Dorsolateral prefrontal cortex (tissue), 122 donors: ENCODE measurements at places on chromosomes 4 and X.

- DNase-seq, result no peak
Measured at GRCh38 chrX:46326161-46326560, 219.1 kb downstream of the ZNF674 start.

DNA sequence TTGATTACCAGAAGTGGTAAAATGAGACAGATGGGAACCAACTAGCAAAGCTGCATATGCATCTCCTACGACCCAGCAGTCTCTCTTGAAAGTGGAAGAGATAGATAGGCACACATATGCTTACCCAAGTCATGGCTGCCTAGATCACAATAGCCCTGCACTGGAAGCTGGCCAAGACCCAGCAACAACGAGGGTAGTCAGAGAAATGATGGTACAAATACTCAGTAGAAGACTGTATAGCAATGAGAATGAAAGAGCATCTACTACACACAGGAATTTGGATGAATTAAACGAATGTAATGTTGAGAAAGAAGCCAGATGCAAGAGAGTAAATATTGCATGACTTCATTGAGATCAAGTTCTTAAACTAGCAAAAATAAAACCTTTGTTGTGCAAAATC is 100.3 kb upstream of the FAT1 start:
- DNase-seq, result no peak

- DNase-seq, result no peak
Measured at GRCh38 chr4:76898949-76899645, 1.2 kb upstream of the SOWAHB start.

GRCh38 chr4:75880278-75880677 is 22.0 kb downstream of the PPEF2 start:
- no peak for DNase-seq

- no peak for DNase-seq
Measured at GRCh38 chr4:186592966-186593586, 37.7 kb upstream of the MTNR1A start.

- DNase-seq, result no peak
Measured at GRCh38 chrX:56798866-56799758, 70.1 kb downstream of the NBDY start.

GRCh38 chrX:14697451-14697850 is 168.1 kb downstream of the GLRA2 start:
- DNase-seq, result no peak

DNA sequence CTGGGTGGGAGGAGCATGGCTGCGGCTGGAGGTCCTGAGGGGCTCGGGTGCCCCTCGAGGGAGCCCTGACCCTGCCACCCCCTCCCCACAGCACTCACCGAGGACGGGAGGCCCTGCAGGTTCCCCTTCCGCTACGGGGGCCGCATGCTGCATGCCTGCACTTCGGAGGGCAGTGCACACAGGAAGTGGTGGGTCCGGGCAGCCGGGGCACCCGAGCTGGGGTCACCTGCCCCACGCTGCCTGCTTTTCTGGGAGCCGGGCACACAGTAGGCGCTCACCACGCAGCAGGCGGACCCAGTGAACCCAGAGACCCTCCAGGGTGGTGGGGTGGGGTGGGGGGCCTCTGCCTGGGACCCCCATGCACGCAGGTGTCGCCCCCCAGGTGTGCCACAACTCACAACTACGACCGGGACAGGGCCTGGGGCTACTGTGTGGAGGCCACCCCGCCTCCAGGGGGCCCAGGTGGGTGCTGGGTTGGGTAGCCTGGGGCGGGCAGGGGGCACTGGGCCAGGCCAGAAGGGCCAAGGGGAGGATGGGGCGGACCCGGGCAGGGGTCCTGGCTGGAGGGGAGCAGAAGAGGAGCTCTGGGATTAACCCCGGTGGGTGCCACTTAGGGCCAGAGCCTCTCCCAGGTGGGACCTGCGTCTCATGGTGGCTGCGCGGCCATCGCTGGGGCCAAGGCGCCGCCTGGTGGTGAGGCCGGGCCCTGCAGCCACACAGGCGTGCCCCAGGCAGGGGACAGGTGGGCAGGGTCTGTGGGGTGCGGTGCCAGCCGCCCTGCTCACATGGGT is 1.4 kb downstream of the HGFAC start:
- peak; percentile 36 for DNase-seq

DNA sequence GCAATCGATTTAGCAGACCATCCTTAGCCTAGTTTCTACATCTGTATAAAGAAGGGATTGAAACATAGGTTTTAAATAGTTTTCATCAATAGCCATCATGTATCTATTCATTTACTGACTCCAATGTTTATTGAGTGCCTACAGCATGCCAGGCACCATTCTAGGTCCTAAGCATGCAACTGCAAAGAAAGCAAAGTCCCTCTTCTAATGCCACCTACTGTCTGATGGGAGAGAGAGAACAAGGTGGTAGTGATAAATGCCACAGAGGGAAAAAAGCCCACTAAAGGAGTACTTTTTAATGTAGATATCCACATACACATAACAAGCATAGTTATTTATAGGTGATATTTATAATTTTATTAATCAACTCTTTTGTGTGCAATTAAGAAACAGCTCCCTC is 67.6 kb upstream of the PPARGC1A start:
- DNase-seq, result no peak

- DNase-seq, result no peak
Measured at GRCh38 chrX:14712096-14712495, 160.8 kb downstream of the FANCB start.

DNA sequence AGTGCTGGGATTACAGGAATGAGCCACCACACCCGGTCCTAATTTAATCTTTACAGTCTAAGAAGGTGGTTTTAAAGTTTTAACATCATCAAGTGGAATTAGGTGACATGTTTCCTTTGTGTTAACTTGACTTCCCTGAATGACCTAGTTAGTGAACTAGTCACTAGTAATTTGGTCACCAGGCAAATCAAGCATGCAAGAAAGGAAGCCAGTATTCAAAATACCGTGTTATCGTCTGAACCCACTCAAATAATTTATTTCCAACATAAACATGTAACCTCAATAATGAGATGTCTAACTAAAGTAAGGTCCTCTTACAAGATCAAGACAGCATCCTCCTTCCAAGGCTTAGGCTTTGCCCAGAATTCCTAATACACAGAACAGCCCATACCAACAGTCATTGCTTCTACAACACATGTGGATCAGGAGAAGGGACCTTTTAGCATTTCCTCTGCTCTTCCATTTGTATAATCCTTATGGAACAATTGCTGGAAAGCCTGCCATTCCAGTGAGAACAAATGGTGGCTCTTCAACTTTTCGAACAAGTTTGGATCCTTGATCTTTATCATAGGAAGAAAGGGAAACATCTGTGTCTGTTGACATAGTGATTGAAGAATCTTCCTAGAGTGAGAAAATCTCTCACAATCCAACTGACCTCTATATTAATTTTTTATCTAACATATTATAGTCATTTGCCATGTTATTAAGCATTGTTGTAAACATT is 97.2 kb downstream of the ANXA3 start:
- DNase-seq, result no peak

DNA sequence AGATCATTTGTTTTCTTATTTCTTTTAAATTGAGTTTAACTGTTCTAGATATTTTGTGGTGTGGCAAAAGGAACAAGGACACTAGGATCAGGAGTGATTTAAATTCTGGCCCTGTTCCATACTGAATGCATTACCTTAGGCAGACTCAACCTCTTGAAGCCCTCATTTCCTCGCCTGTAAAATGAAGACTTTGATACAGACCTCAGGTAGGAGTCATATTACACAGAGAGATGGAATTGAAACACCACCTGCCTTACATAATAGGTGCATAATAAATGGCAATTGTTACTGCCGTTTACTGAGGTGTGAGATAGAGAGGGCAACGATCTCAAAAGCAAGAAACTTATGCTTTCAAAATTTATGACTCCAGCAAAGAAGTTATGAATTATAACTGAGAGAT is 28.2 kb upstream of the RASSF6 start:
- no peak for DNase-seq

DNA sequence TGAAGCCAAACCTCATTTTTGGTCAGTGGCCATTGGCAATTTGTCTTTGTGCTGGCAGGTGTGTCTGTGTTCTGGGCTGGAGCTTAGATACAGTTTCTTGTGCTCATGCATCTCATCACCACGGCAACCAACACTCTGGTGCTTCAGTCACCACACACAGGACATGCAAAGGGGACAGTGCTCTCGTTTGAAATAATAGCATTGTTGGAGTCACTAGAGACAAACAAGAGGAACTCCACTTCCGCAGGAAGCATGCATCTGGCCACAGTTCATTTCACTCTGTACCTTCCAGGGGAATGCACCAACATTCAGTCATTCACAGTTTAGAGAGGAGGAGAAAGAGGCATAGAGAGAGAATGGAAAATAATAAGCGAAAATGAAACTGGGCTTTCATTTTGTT is 267.4 kb downstream of the ANK2 start:
- DNase-seq, result no peak

GRCh38 chr4:98363431-98363830 is 102.2 kb downstream of the RAP1GDS1 start:
- DNase-seq, result no peak

GRCh38 chrX:133633162-133633561 is 217.9 kb upstream of the GPC4 start:
- DNase-seq, result no peak

- no peak for DNase-seq
Measured at GRCh38 chrX:15221321-15221720, 48.6 kb downstream of the ASB9 start.

DNA sequence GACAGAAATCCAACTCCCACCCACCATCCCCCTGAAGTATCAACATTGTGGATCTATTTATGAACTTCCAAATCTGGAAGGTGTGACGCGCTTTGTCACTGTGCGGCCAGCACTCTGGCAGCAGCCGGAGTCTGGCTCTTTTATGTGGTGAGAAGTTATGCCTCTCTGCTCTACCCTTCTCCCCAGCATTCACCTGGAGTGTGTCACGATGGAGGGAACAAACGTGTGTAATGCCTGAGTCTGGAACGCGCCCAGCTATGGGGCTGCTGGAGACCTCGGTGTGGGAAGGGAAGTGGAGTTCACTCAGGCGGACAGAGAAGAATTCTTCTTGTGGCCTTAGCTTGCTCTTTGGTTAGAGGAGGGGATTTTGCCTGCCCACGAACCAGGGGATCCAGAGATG is 222.1 kb upstream of the RPL34 start:
- DNase-seq, result no peak

- DNase-seq, result no peak
Measured at GRCh38 chrX:134388161-134389109, 71.5 kb upstream of the HPRT1 start.

- no peak for DNase-seq
Measured at GRCh38 chr4:129490516-129490915, 394.6 kb downstream of the C4orf33 start.

DNA sequence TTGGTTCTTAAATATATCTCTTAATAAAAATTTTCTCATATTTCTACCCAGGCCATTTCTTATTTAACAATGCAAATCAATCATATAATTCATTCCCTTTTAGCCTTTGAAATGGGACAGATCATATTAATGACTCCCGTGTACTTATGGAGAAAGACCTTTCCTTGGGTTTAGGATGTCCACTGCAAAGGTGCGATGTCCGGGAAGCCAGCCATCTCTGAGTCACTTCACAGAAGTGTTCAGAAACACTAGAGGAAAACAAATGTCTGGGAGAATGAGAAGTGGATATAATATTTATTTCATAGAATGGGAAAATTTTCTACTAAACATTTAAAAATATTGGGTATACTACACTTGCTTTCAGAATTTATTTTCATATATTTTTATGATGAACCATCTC is 15.3 kb downstream of the INTU start:
- DNase-seq, result no peak

GRCh38 chrX:153687121-153688039 is at the start of gene SLC6A8:
Gene SLC6A8 (plus strand): TSS chrX:153687926. CDS start chrX:153688575, 649 bp downstream.
- peak; percentile 70 for DNase-seq

- peak; percentile 30 for DNase-seq
Measured at GRCh38 chr4:140755774-140756318, 339 bp downstream of the TBC1D9 start.

DNA sequence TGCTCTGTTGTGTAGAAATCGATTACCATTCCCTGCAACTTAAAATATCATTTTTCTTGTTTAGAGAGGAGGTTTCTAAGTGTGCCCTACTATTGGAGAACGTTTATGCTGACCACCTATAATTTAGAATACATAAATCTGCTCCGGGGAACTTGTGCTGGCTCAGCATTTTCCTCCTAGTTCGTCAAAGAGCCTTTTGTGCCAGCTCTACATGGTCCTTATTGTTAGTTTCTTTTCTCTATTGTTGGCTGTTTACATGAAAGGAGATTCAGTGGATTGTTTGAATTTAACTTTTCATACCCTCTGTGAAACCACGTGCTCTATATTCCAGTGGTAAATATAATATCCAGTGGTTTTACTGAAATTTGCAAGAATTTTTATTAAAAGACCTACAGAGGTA is 53.4 kb upstream of the ATP8A1 start:
- DNase-seq, result no peak

- DNase-seq, result no peak
Measured at GRCh38 chr4:98673978-98674377, 15.6 kb upstream of the TSPAN5 start.

DNA sequence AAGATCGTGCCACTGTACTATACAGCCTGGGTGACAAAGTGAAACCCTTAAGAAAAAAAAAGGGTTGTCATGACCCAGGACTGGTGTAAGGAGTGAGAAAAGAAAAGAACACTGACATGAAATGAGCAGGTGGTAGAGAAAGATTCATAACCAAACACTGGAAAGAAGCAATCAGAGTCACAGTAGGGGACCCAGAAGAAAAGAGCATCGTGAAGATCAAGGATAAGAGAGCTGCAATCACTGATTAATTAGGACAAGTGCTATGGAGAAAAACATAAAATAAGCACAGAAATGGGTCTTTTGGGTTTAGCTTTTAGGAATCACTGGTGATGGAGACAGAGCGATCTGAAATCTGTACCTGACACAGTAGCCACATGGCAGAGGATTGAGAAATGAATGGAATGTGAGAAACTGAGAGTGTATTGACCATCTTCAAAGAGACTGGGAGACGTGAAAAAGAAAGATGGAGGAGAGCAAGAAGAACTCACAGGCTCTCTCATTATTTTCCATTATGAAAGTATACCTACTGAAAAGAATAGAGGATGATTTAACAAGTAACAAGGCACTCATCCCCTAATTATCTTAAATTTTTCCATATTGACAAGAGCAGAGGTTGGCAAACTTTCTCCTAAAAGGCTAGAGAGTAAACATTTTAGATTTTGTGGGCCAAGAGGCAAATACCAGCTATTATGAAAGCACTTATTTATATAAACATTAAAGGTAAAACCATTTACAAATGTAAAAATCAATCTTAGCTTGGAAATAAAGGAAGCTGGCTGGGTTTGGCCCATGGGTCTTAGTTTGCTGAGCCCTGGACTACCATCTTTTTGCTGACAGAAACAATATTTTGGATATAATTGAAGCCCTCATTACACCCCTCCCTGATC is 7.3 kb downstream of the TMEM154 start:
- no peak for DNase-seq

- DNase-seq, result no peak
Measured at GRCh38 chr4:155914782-155915181, 11.3 kb downstream of the TDO2 start.

GRCh38 chr4:115596265-115597001 is 483.0 kb upstream of the NDST4 start:
- DNase-seq, result no peak

GRCh38 chr4:151165205-151166000 is 66.0 kb downstream of the RPS3A start:
- no peak for DNase-seq
